Vagina (tissue), 2 donors: ENCODE measurements at places on chromosomes 4 and X. TPM values are rescaled to one million over a fixed set of nuclear protein-coding genes. Genes with fewer than 3 reads are reported as not detected.

- no peaks in the 10 kb centered on the region for H3K27me3 ChIP-seq
- no peak overlapping the region for H3K27ac ChIP-seq
- H3K36me3 ChIP-seq = no peaks in the 10 kb centered on the region
- H3K4me1 ChIP-seq = no peaks in the 10 kb centered on the region
- no peak for DNase-seq
Observed at GRCh38 chr4:37219242-37219641, 25.3 kb upstream of the NWD2 start.

IGFBP7 gene
- 716 TPM for total RNA-seq

- no peak for DNase-seq
- H3K27ac ChIP-seq = no peak overlapping the region
- H3K4me3 ChIP-seq = no peak overlapping the region
- H3K36me3 ChIP-seq = no peaks in the 10 kb centered on the region
- H3K27me3 ChIP-seq = no peaks in the 10 kb centered on the region
Observed at GRCh38 chr4:187059895-187060294, 336.2 kb upstream of the FAT1 start.

GRCh38 chr4:128379860-128380259 lies 92.2 kb upstream of the PGRMC2 start:
- H3K36me3 ChIP-seq = no peaks in the 10 kb centered on the region
- H3K27ac ChIP-seq = no peak overlapping the region

DNA sequence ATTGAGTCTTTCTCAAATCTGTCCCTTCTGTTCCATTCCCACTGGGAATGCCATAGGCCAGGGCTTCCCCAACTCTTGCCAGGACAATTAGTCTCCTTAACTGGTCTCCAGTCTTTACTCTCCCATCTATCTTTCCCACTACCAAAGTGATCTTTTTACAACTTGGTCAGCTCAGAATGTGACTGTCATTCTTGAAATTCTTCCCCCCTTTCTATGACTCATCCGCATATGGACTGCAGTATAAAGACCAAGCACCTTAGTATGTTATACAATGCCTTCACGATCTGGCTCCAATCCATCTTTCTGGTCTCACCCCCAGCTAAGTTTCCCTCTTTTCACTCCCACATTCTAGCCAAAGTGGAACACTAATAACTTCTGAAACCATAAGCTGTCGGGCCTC lies 383.8 kb downstream of the OPHN1 start:
- H3K4me1 ChIP-seq = no peaks in the 10 kb centered on the region
- no peak overlapping the region for H3K4me3 ChIP-seq
- no peaks in the 10 kb centered on the region for H3K27me3 ChIP-seq
- no peak overlapping the region for H3K27ac ChIP-seq

GRCh38 chrX:124098089-124098488 lies 136.6 kb downstream of the STAG2 start:
- H3K27ac ChIP-seq = no peak overlapping the region
- H3K36me3 ChIP-seq = peaks cover 5% of the 10 kb centered on the region
- no peak for DNase-seq
- no peaks in the 10 kb centered on the region for H3K27me3 ChIP-seq
- H3K4me3 ChIP-seq = no peak overlapping the region
